ENCODE measurements at places on chromosomes 16 and 17.

DNA sequence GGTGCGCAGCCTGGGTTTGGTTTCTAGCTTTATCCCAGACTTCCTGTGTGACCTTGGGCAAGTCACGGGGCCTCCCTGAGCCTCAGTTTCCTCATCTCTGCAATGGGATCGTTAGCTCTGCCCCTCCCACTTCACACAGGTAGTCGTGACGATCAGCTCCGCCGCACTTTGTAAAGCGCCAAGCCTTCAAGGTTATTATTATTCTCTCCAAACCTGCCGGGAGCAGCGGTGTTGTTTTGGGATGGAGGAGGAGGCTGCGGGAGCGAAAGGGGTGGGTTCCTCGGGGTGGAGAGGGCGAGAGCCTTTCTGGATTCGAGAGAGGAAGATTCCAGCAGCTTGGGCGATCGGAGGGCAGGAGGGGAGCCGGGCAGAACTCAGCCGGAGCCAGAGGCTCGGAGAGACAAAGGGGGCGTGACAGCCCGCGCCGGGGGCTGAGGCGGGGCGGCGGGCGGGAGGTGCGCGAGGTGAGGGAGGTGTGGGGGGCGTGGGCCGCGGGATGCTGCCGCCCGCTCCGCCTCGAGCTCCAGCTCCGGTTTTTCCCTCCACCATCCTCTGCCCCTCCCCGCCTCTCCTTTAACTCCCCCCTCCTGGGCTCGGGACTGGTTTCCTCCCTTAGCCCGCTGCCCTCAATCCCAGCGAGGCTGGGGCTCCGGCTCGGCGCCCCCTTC, at the start of gene EFNB3:
TSS of gene EFNB3 (plus strand) at position 602 of the 668 bp plus-strand sequence. CDS start 397 bp downstream, outside the sequence.
- DNase-seq, result no peak

- DNase-seq, result no peak
Measured at GRCh38 chr16:22423716-22424115, 49.3 kb upstream of the CDR2 start.

DNA sequence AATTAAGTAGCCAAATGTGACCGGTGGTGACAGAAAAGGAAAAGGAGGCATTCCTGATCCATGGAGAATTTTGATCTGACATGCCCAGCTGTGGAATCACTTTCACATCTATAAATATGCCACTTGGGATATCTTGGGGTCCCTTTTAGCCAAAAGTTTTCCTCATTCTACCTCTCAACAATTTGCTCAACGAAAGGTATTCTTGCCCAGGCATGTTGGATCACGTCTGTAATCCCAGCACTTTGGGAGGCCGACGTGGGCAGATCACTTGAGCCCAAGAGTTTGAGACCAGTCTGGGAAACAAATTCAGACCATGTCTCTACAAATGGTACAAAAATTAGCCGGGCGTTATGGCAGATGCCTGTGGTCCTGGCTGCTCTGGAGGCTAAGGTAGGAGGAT, 24.3 kb downstream of the LITAF start:
- DNase-seq, result no peak

DNA sequence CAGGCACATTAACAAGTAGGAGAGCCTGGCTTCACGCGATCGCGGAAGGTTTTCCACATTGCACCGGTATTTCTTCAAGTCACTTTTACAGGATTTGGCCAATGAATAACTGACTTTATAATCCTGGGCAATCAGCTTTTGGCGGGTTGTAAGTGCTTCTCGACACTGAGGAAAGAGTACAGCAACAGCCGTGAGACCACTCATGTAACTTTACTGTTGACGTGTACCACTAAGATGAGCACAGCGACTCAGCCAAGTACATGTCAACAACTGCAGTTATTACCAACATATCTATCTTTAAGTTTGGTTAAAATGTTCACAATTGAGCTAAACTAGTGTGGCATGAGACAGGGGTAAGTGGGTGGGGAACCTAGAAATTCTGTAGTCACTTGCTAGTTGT, 71.7 kb upstream of the CLEC18B start:
- no peak for DNase-seq

DNA sequence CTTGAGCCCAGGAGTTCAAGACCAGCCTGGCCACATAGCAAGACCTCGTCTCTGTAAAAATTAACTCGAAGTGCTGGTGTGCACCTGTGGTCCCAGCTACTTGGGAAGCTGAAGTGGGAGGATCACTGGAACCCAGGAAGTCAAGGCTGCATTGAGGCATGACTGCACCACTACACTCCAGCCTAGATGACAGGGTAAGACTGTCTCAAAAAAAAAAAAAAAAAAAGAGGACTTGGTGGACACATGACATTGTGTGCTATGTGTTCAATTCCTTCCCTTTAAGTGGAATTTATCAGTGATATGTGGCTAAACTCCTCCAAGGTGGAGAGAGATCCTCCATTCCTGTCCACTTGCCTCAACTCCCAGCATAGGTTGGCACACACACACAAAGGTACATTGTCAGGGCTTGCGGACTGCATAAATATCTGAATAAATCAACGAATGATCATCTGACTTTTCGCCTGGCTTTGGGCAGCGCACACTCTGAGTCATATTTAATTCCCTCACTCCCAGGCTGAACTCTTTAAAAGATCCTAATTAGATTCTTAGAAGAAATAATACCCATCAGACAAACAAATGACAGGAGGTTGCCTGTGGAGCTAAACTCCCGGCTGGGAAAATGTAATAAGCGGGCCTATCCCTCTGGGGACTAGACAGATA, 25.0 kb upstream of the SYT17 start:
- DNase-seq, result no peak

DNA sequence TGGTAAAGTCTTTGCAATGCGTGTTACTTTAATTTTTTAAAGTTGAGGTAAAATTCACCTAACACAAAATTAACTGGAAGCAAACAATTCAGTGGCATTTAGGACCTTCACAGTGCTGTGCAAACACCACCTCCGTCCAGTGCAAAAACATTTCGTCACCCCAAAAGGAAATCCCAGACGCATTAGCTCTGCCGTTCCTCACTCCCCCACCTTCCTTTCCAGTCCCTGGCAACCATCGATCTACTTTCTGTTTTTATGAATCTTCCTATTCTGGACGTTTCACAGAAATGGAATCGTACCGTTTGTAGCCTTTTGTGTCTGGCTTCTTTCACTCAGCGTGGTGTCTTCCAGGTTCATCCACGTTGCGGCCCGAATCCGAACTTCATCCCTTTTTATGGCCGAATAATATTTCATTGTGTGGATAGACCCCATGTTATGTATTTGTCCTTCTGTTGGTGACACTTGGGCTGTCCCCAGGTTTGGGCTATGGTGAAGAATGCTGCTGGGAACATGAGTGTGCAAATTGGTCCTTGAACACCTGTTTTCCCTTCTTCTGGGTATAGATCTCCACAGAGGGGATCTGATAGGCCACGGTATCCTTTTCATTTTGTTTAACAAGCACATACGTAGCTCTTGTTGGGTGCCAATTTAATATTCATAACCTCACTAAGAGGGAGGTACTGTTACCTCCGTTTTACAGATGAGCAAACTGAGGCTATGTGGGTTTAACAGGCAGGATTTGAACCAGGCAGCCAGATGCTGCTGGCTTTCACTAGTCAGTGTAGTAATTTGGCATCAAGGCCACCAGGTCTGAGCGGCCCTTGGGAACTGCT, 232.0 kb upstream of the GSE1 start:
- no peak for DNase-seq

DNA sequence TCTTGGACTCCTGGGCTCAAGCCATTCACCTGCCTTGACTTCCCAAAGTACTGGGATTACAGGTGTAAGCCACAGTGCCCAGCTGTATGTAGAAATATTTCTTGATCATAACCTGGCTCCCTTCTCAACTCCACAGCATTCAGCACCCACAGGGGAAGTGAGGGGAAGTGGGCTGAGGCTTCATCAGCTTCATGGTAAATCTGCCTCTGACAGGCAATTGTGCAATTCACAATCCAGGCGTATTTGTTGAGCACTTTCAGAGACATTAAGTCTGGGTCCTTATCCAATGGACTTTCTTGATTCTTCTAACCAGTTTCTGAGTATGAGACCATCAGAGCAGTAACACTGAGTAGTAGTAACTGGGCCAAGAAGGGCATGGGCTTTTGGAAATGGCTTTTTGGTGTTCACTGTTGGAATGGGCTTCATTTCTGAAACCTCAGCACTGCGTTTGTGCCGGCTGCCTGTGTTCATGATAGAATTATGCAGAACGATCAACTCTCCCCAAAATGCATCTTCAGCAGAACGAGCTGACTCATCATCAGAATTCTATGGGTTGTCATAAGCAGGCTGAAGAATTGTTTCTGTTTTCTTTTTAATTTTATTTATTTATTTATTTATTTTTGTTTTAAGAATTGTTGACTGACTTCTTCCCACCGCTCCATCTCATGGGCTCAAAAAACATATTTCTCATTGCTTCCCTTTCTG, 28.9 kb downstream of the FAM20A start:
- DNase-seq, result no peak

DNA sequence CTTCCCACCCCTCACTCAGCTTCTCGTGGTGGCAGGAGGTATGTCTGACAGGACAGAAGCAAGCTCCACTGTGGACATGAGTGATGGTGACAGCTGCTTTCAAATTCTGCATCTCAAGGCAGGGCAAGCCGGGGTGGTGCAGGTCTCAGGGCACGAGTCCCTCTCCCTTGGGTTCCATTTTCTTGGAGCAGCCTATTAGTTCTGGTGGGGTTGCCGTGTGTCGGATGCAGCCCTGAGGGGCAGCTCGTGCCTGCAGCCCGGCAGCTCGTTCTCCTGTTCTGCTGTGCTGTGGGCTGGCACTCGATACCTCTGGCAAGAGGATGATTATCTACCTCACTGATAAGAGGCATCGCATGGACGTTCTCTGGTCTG, 16.5 kb upstream of the CLEC18C start:
- no peak for DNase-seq

DNA sequence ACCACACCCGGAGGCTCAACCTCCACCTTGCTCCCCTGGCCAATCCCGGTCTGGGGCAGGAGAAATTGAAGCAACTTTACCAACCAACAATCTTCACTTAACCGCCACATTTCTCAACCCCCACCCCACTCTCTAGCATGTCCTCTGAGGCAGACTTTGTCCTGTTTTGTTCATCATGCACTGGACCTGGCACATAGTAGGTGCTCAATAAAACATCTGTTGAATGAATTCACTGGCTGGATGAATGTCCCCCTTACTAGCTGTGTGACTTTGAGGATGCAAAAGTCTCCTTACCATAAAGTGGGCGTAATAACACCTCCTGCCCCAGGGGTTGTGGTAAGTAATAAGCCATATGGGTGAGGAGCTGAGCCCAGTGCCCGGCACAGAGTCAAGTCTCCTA, 5.8 kb downstream of the SPPL2C start:
- DNase-seq, result no peak

GRCh38 chr16:24568392-24568791, 29.0 kb downstream of the RBBP6 start:
- DNase-seq, result no peak

- no peak for DNase-seq
Measured at GRCh38 chr17:43092901-43093300, 32.3 kb downstream of the BRCA1 start.

- DNase-seq, result no peak
Measured at GRCh38 chr17:60640503-60640902, 37.1 kb upstream of the BCAS3 start.

DNA sequence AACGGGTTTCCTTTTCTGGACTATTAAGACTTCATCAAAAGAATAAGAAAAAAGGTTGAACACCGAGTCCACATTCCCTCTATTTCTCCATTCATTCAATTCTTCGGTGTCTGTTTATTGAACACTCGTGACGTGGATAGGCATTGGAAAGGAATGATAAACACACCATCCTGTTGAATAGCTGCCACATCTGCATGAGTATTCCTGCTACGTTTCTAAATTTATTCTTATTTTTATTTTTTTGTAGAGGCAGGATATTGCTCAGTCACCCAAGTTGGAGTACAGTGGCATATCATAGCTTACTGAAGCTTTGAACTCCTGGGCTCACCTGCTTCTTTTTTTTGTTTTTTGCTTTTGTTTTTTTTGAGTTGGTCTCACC, 80.8 kb upstream of the CIBAR2 start:
- no peak for DNase-seq

- no peak for DNase-seq
Measured at GRCh38 chr17:68437979-68438822, 19.1 kb downstream of the WIPI1 start.

- DNase-seq, result no peak
Measured at GRCh38 chr17:63974594-63975192, 2.0 kb upstream of the SCN4A start.

- DNase-seq, result no peak
Measured at GRCh38 chr16:20348365-20349185, 3.9 kb downstream of the UMOD start.

GRCh38 chr17:65573282-65573602, 11.8 kb upstream of the AXIN2 start:
- no peak for DNase-seq

DNA sequence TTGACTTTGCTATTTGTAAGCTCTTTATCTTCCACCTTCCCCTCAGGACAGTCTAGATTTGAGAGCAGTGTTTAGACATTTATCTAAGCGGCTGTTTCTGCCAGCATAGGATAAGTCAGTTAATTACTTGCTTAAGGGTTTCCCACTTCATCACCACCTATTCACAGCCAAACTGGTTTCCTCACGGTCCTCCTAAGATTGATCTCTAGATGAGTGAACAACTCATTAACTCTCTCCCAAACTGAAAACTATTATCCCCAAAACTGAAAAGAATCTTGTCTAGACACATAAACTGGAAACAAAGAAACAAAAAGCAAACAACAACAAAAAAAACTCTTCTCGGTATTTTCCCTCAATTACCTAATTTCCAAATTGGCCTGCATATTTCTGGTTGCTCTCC, 58.2 kb downstream of the SHCBP1 start:
- no peak for DNase-seq

Data from stimulated activated CD4-positive, alpha-beta T cell treated with anti-CD3 and anti-CD28 coated beads, TNF-alpha, amount 100 ng/mL, for 48 hours (primary cell).